ENCODE measurements at places on chromosomes 6 and 20.

GRCh38 chr20:46311039-46311650 is 2.8 kb upstream of the CDH22 start:
- DNase-seq: no peak

DNA sequence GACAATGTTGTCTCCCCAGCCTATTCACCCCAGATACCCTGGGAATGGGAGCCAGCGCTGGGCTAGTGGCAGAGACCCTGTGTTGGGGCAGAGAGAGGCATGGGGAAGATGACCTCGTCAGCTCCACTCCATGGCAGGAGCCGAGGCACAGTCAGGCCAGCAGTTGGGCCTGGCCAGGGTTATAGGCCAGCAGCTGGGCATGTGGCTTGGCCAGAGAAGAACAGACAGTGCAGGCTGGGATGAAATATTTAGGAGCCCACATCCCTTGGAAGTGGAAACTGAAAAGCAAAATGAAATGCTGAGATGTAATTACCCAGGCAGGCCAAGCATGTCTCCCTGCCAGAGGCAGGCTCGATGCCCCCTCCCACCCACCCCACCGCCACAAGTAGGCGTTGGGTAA is 70.0 kb downstream of the GRM4 start:
- no peak for DNase-seq

- DNase-seq: no peak
These were observed 41.3 kb downstream of the MTHFD1L start for GRCh38 chr6:150906641-150907326.

DNA sequence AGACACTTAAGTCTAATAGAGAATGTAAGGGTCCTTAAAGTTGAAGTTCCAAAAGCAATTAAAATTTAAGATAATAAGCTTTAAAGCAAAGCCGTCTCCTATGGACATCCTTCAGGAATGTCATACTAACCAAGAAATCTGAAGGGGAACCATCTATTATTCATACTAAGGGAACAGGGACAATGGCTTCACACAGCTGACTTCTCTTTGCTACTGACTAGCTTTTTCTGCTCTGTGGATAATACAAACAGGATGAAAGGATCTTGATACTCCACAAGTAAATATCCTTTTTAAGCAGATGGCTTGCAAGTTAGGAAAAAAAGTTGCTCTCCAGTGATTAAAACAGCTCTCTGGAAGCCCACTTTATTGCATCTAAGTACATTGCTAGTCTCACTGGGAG is 178.6 kb downstream of the BACH2 start:
- no peak for DNase-seq

DNA sequence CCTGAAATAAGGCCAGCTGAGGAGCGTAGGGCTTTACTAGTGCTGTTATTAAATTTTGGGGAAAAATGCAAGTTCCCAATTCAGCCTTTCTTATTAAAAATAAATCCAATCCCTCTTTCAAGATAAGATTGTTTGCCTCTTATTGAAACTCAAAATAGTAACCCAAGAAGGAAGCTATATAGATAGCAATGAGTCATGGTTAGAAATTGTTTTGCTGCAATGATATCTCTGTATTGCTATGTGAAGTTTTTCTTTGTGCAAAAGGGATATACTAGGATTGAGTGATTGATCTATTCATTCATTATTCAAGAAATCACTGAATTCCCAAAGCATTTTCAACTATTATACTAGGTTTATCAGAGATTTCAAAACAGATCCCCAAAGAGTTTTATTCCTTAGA is 93.0 kb upstream of the HDAC2 start:
- DNase-seq: no peak

- no peak for DNase-seq
These were observed 4.5 kb upstream of the GUCA1A start for GRCh38 chr6:42168650-42169049.

DNA sequence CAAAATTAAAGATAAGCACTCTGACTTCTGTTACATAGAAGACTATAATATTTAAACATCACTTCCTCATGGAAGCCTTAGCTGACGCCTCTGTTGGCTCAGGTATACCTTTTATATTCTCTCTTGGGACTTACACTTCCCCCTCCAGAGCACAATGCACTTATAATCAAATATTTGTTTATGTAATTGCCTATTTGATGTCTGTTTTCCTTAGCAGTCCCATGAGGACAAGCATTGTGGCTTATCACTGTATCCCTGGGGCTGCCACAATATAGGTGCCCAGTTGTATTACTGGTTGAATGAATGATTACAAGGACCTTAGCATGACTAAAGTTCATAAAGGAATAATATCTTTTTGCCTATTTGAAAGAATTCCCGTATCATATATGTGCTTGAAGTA is 186.7 kb upstream of the VGLL2 start:
- no peak for DNase-seq

DNA sequence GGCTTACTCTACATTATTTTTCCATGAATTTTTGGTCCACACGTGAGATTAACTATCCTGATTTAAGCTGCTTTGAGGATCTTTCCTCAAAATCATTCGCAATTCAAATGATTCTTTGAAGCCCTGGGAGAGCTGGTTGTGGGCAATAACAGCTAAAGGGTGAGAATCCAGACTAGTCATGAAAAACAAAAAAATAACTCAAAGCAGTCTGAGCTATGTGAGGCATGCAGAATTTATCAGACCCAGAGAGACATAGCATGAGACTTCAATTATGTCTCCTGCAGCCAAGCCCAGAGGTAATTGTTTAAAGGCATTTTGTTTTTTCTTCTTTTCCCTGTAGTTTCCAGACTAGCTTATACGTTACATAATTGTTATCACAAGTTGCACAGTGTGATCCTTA is 517.3 kb upstream of the PTCHD4 start:
- no peak for DNase-seq

DNA sequence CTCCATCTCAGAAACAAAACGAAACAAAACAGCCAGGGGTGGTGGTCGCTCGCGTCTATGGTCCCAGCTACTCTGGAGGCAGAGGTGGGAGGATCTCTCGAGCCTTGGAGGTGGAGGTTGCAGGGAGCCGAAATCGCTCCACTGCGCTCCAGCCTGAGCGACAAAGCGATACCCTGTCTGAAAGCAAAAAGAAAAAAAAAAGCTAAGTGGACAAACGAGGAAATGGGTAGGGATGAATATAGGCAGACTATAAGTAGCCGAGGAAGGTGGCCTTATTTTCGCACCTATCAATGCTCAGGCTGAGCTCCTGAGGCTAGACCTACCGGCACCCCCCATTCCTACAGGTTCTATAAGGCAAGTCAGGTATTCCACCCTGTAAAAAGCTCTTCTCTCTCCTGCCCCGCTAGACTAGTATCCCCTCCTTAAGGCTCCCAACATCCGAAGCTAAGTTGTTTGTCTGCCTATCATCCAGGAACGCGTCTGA is 650 bp upstream of the CASP8AP2 start:
- no peak for DNase-seq

- no peak for DNase-seq
These were observed 42.2 kb upstream of the FOXP4 start for GRCh38 chr6:41503827-41504465.

- peak; percentile 20 for DNase-seq
These were observed 44.0 kb upstream of the ZBTB24 start for GRCh38 chr6:109526905-109527628.

DNA sequence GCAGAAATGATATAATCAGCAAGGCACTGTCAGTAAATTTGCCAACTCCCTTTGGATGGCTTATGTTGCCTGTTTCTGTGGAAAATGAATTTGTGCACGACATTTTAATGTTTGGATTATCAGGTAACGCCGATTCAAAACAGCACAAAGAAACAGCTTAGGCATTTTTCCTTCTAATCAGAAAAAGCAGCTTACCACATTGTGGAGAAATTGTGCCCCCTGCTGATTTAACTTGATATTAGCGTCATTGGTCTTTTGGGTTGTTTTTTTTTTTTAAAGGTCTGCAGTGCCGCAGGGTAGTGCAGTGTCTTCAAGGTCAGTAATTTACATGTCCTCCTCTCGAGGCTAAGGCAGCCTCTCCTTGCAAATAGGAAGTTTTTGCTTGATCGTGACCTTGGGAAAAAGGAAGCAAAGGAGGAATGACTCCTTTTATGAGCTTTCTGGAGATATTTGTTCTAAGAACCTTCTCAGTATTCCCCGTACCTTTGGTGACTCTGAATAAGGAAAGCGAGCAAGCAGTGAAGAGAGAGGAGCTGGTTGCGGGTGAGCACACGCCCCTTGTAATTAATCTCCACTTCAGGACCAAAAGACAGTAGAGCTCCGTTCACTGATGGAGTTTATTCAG is 79.1 kb downstream of the ELOVL4 start:
- no peak for DNase-seq
